ENCODE measurements at places on chromosomes 5 and 9.
A peak's percentile ranks its signal among the peaks of the same experiment; 100 is the strongest.

GRCh38 chr9:4495537-4495936, 5.3 kb downstream of the SLC1A1 start:
- DNase-seq, result no peak

GRCh38 chr5:102617191-102618187, 118.7 kb upstream of the SLCO6A1 start:
- DNase-seq, result no peak

DNA sequence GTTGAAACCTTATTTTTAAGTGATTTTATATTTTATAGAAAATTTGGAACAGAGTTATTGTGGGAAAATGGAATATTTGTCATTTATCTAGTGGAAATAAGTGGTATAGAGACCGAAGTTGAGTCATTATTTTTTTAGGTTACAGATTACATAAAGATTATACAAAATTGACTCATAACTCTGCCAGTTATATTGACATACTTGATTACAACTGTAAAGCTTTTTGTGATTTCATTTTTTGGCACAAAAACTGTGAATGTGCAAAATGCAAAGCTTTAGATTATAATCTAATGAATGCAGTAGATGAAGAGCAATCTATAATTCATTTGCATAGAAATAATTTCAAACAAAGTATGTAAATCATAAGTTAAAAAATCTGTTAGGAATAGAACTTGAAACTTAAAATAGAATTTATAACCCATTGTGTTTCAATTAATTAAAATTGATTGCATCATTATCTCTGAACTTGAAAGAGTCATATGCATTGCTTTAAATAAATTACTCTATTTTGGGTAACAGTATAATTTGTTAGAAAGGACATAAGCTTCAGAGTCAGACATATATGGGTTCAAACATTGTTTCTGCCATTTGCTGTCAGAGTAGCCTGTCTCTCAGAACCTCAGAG, 280.4 kb downstream of the FER start:
- no peak for DNase-seq

GRCh38 chr9:13165956-13166355, 113.5 kb downstream of the MPDZ start:
- peak; percentile 86 for DNase-seq

DNA sequence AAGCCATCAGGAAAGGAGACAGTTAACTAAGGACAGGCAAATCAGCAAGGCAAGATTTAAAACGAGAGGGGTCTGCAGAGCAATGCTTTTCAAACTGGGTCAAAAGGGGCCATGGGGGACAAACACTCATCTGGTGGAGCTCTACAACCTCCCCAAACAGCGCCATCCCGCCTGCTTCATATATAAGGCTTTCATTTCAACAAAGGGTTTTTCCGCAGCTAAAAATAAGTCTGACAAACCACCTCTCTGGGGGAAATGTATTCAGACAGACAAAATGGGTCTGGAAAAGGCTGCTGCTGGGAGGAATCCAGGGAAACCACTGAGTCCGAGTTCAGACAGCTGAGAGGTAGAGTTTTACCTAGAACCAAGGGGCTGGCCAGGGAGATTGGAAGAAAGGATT, 8.3 kb upstream of the SEPTIN8 start:
- no peak for DNase-seq

Measured in NCI-H69 (cell line).